Neuronal stem cell (in vitro differentiated cells): ENCODE measurements at places on chromosomes 11 and 22.

DNA sequence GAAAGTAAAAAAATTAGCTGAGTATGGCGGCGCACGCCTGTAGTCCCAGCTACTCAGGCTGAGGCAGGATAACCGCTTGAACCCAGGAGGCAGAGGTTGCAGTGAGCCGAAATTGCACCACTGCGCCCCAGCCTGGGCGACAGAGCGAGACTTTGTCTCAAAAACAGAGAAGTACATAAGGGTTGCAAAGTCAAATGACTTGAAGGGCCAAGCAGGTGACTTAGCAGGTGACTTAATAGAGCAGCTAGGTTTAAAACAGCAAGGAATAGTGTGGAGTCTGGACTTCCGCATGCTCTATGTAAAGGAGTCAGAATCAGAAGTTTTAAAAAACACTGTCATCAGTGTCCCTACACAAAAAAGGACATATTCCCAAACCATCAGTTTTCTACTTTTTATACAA is 31.7 kb downstream of the EP300 start:
- no peak overlapping the region for H3K27ac ChIP-seq
- no peak overlapping the region for H3K4me3 ChIP-seq
- H3K4me1 ChIP-seq: no peaks in the 10 kb centered on the region
- DNase-seq: no peak

GRCh38 chr11:23780231-23780630 is 716.6 kb upstream of the LUZP2 start:
- no peak overlapping the region for H3K4me3 ChIP-seq
- H3K36me3 ChIP-seq: no peaks in the 10 kb centered on the region
- H3K27ac ChIP-seq: no peak overlapping the region
- peaks cover 8% of the 10 kb centered on the region for H3K4me1 ChIP-seq
- H3K27me3 ChIP-seq: no peaks in the 10 kb centered on the region

DNA sequence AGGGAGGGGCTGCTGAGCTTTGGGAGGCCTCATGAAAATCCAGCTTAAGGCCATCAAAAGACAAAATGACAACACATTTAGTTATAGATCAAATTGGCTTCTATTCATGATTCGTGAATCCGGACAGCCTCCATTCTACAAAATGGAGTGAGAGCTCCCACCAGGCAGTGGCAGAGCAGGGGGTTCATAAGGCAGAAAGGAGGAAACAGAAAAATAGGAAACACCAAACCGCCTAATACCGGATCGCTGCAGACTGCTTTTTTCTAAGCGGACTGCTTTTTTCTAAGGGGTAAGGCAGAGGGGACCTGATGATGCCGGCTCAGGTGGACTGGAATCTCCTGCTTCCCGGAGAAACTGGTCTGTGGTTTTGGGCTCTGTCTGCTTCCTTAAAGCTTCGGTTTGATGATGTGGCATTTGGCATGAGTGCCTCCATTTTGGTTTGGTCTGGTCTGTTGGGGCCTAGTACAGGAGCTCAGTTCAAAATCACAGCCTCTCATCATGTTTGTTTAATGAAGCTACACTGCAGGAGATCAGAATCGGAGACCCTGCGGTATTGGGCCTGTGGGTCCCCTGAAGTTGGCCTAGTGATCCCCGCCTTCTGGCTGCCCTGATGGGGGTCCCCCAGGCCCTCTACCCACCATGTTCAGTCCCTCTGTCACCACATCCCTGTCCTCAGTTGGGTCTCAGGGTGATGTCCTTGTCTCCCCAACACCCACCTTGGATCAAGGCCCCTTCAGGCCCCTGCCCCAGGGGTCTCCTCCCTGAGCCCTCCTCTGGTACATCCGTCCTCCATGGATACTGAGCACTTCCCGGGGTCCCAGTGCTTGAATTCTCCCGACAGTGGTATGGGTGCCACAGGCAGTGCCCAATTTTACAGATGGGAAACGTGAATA is 1.2 kb downstream of the ALDH3B1 start:
- no peaks in the 10 kb centered on the region for H3K27me3 ChIP-seq
- H3K27ac ChIP-seq: no peak overlapping the region
- no peaks in the 10 kb centered on the region for H3K36me3 ChIP-seq
- no peak for DNase-seq
- H3K4me1 ChIP-seq: peaks cover 50% of the 10 kb centered on the region
- no peak overlapping the region for H3K4me3 ChIP-seq

GRCh38 chr11:59200423-59200746 is 12.3 kb downstream of the MPEG1 start:
- H3K36me3 ChIP-seq: peaks cover 62% of the 10 kb centered on the region
- no peak for DNase-seq
- H3K27me3 ChIP-seq: no peaks in the 10 kb centered on the region
- no peak overlapping the region for H3K4me3 ChIP-seq

DNA sequence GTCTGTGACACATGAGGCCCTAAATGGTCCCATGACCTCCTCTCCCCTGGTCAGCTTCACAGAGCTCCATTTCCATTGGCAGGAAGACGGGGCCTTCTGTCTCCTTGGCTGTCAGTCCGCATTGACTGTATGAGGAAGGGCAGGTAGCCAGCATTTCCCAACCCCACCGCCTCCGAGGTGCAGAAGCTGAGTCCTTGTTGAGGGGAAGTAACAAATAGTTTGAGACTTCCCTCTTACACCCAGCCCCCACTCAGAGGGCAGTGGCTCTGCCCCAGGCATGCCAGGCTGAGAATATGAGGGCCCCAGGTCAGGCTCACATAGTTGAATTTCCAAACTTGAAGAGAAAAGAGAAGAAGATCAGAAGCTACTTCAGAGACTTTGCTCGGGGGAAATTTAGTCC is 611.1 kb downstream of the BRD1 start:
- H3K27me3 ChIP-seq: no peaks in the 10 kb centered on the region
- DNase-seq: no peak
- no peak overlapping the region for H3K27ac ChIP-seq
- H3K36me3 ChIP-seq: no peaks in the 10 kb centered on the region
- no peaks in the 10 kb centered on the region for H3K4me1 ChIP-seq

- peaks cover 36% of the 10 kb centered on the region for H3K4me1 ChIP-seq
- no peaks in the 10 kb centered on the region for H3K36me3 ChIP-seq
- DNase-seq: no peak
- H3K27ac ChIP-seq: no peak overlapping the region
- H3K27me3 ChIP-seq: no peaks in the 10 kb centered on the region
- no peak overlapping the region for H3K4me3 ChIP-seq
Measured at GRCh38 chr11:93481696-93482095, 61.5 kb downstream of the SMCO4 start.

GRCh38 chr22:39316440-39317083 is 2.9 kb downstream of the RPL3 start:
- peaks cover 60% of the 10 kb centered on the region for H3K36me3 ChIP-seq
- H3K4me3 ChIP-seq: no peak overlapping the region
- peak; percentile 77 for DNase-seq
- no peaks in the 10 kb centered on the region for H3K27me3 ChIP-seq
- H3K27ac ChIP-seq: no peak overlapping the region

- H3K36me3 ChIP-seq: no peaks in the 10 kb centered on the region
- H3K27ac ChIP-seq: no peak overlapping the region
- no peaks in the 10 kb centered on the region for H3K27me3 ChIP-seq
- no peak overlapping the region for H3K4me3 ChIP-seq
Measured at GRCh38 chr11:95699631-95700470, 89.7 kb downstream of the FAM76B start.

- DNase-seq: peak; percentile 79
- H3K27me3 ChIP-seq: peaks cover 69% of the 10 kb centered on the region
- H3K4me1 ChIP-seq: peaks cover 6% of the 10 kb centered on the region
- H3K27ac ChIP-seq: peak within 1 kb of the TSS; percentile 84
Measured at GRCh38 chr11:30586251-30587144, at the start of gene MPPED2. TSS of gene MPPED2 (minus strand) at chr11:30586353. CDS start at chr11:30580373, 5,980 bp downstream.

DNA sequence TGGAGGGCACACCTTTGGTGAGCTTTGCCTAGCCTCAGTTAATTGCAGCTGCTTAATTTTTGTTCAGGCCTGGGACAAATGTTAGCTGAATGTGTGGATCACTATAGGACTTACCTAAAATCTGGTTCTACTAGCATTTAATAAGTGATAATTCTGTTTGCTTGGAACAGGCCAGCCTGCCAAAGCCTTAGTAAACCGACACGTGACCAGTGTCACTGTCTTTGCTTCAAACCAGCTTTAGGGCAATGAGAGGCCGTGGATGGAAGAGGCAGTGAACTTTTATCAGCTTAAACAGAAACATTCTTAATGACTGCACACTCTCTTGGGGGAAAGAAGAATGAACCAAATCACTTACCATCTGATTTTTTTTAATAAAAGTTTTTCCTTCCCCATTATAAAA is 10.8 kb downstream of the PARVA start:
- no peaks in the 10 kb centered on the region for H3K4me1 ChIP-seq
- DNase-seq: no peak
- peaks cover 2% of the 10 kb centered on the region for H3K27me3 ChIP-seq
- no peak overlapping the region for H3K27ac ChIP-seq
- no peak overlapping the region for H3K4me3 ChIP-seq

GRCh38 chr11:30585892-30586250 is 282 bp downstream of the MPPED2 start:
- peaks cover 6% of the 10 kb centered on the region for H3K4me1 ChIP-seq
- H3K27me3 ChIP-seq: peaks cover 75% of the 10 kb centered on the region
- H3K27ac ChIP-seq: peak overlapping the region; percentile 84
- no peaks in the 10 kb centered on the region for H3K36me3 ChIP-seq
- H3K4me3 ChIP-seq: peak overlapping the region; percentile 84

GRCh38 chr11:100978442-100978841 is 151.2 kb downstream of the PGR start:
- DNase-seq: no peak
- no peak overlapping the region for H3K4me3 ChIP-seq
- no peaks in the 10 kb centered on the region for H3K36me3 ChIP-seq
- H3K27ac ChIP-seq: no peak overlapping the region

DNA sequence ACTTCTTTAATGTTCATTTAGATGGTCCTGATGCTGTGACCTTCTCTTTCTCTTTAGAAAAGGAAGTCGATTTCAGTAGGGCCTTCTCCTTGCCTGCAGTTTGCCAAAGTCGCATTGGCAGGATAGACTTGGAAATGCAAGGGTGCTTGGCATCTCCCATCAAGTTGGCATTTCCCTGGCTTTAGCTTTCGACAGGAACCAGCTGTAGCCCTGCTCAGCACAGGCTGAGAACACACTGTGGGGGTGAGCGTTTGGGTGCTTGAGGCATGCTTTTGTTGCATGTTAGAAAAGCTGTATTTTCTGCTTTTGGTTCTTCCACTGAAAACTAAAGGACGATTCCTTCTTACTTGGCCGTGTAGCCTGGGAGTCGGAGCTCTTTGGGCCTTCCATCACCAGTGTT is 37.7 kb downstream of the LDLRAD3 start:
- H3K4me3 ChIP-seq: no peak overlapping the region
- no peaks in the 10 kb centered on the region for H3K27me3 ChIP-seq

DNA sequence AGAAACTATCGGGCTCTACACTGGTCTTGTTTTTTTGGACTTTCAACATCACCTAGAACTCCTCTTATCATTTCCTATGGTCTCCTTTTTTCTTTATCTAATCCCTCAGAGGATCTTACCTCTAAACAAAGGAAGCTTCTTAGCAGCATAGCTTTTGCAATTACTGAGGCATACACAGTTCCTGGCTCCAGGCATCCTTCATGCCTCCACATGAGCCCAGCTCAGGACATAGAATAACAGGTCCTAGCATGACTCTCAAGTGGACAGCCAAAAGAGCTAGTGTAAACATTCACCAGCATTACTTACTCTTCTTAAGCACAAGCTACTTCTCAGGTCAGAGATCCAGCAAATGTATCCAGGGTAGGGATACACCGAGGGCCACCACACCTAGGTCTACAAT is 17.1 kb downstream of the CFAP300 start:
- no peaks in the 10 kb centered on the region for H3K36me3 ChIP-seq
- no peaks in the 10 kb centered on the region for H3K4me1 ChIP-seq
- DNase-seq: no peak

- H3K4me3 ChIP-seq: no peak overlapping the region
- H3K36me3 ChIP-seq: peaks cover under 1% of the 10 kb centered on the region
- DNase-seq: no peak
- no peak overlapping the region for H3K27ac ChIP-seq
Measured at GRCh38 chr22:41417622-41418390, 28.8 kb downstream of the TOB2 start.
